Brain microvascular endothelial cell (primary cell): ENCODE measurements at places on chromosomes 1 and 21.

DNA sequence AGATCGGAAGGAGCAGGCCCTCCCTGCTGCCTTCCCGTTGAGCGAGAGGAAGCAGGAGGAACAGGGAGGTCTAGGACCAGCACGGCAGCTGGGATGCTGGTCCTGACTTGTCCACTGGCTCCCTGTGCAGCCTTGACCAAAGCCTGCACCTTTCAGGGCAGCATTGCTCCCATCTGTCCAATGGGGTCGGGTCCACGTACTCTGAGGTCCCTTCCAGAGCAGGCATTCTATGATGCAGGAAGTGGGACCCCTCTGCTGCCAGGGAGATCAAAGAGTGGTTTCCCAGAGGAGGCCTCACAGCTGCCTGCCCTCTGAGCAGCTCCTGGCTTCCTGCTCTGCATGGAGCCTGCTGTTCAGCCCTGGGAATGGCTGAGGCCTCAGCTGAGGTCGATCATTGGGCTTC is 21.7 kb upstream of the ZNF362 start:
- no peak for DNase-seq

DNA sequence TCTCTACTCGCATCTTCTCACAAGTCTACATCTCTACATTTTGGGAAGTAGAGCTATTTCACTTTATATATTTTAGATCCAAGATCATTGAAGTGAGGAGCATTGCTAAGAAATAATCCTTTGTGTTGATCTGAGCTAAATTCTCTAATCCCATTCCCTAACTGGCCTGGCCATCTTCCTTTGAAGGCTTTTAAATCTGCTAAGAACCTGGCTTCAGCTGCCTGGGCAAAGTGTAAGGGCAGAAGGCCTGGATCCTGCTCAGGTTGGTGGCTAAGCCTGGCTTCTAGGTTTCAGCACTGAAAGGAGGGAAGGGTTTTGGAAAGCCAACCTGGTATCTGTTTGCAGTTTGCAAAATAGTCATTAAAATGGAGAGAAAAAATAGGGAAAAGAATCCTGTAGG is 167.6 kb downstream of the BRINP2 start:
- no peak for DNase-seq

GRCh38 chr1:109792056-109792831 is 28.5 kb upstream of the EPS8L3 start:
- peak; percentile 92 for DNase-seq

DNA sequence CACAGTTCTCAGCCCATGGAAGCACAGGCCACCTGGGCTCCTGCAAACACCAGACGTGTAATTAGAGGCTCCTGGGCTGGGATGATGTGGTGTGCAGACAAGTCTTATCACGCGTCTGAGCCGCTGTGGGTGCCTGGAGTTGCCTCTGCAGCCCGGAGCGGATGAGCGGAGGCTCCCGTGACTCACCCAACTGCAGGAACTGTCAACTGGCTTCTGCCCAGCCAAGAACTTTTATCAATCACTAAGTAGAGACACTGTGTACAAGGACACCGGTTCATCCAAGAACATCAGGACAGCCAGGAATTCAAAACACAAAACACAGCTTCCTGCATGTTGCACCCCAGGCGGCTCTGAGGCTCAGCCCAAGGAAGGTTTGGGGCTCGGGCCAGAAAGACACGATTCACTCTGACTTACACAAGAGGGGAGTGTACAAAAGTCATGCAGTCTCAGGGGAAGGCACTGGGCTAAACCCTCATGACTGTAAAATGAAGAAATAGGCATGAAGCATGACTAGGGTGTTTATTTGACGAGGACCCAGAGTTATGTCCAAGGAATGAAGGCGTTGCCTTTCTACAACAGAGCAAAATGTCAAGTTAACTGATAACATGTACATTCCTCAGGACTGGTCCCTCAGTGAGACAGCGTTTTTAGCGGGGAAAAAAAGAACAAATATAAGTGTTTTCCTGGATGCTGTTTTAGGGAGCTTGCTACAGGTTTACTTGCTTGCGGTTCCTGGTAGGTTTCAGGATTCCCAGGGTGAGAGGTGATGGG is 21.1 kb downstream of the ERRFI1 start:
- DNase-seq = peak; percentile 95

DNA sequence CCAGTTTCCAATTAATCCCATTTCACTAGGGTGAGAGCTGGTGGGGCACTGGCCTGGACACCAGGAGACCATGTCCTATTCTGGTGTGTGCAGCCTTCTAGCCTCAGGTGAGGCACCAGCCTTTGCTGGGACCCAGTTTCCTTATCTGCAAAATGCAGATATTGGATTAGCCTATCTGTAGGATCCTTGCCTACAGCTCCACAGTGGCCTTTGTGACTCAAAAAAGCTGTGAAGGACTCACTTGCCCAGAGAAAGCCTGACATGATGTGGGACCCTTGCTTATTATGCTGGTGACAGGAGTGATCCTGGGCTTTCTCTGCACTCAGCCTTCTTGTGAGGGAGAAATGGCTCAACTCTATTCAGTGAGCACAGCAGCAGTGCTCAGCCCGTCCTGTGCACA is 32.3 kb downstream of the TENT5C start:
- DNase-seq = no peak

GRCh38 chr1:115251856-115252255 is 86.2 kb downstream of the NGF start:
- peak; percentile 85 for DNase-seq

DNA sequence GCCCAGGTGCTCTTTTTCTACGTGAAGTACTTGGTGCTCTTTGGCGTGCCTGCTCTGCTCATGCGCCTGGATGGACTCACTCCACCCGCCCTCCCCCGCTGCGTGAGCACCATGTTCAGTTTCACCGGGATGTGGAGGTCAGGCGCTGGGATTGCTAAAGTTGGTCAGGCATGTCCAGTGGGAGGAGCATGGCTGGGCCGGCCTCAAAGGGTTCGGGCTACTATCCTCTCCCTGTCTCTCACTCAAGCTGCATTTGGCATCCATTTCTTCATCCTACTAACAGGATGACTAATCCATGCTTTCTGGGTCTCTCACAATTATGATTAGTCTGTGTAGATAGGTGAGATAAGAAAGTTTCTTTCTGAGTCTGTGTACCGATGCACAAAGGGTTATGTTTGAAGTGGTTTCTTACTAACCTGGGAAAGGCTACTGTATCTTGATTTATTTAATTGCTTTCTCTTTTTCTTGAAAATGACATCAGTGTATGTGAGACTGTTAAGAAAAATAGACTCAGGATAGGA is 135.9 kb downstream of the HHAT start:
- no peak for DNase-seq

- DNase-seq = no peak
These were observed 6.8 kb upstream of the SAMD13 start for GRCh38 chr1:84294751-84295150.

DNA sequence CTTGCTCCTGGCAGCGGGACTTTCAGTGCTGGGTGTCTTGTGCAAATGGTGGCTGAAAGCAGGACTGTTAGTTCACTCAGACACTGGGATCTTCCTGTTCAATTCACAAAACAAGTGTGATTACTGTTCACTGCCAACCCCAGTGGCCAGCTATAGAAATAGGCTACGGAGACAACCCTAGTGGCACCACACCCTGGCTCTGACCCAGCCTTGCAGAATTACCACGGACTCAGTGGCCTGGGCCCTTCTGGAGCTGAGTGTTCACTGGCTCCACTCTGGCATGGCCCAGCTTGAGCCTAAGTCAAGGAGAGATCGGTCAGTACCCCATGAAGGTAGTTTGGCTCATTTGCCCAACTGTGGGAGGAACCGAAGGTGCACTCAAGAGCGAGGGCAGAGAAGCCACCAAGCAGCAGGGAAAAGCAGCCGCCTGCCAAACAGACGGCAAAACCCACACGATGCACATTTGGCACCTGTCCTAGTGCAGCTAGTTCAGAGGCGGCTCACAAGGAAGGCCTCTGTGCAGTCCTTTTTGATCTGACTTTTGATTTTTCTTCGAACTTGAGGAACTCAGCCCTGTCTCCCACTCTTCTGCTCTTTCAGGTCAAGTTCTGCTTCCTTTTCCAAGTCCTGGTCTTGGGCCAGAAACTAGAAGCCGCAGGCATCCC is 5.9 kb downstream of the KIAA2013 start:
- DNase-seq = no peak

GRCh38 chr1:206074839-206075238 is 21.9 kb downstream of the RHEX start:
- DNase-seq = no peak

GRCh38 chr1:189149547-189150375 is 1327.9 kb downstream of the BRINP3 start:
- no peak for DNase-seq

DNA sequence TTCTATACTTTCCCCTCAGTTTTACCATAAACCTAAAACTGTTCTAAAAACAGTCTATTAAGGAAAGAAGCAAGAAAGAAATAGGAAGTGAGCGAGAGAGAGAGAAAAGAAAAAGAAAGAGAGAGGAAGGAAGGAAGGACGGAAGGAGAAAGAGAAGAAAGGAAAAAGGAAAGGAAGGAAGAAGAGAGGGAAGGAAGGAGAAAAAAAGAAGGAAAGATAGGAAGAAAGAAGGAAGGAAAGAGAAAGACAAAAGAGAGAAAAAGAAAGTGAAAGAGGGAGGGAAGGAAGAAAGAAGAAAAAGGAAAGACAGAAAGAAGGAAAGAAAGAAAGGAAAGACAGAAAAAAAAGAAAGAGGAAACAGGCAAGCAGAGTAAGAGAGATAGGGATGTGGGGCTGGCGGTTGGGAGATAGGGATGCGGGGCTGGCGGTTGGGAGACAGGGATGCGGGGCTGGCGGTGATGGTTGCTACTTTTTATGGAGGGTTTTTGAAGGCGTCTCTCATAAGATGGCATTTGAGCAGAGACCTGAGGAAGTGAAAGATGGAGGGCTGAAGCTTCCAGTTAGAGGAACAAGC is 70.4 kb upstream of the IRF2BP2 start:
- DNase-seq = no peak

DNA sequence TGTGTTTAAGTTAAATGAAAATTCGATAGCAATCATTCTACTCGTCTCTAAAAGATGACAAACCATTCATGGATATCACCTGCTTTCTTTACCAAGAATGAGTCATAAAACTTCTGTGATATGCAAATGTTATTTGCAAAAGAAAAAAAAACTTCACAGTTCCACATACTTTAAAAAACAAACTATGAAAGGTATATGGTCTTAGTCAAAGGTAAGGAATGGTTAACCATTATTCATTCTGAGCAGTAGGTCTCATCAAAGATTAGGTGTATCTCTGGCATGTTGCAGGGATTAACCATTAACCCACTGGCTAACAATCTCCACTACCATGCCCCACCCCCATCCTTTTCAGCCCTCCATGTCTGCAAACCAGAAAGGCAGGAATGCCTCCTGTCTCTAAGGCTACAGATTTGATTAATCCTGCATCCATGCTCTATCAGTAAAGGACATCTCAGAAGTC is 44.4 kb downstream of the PTPN14 start:
- no peak for DNase-seq

- no peak for DNase-seq
These were observed 8.7 kb upstream of the EXTL1 start for GRCh38 chr1:26012864-26013263.

- no peak for DNase-seq
These were observed 343.8 kb downstream of the USP25 start for GRCh38 chr21:16073586-16073985.

GRCh38 chr1:51157395-51157794 is 55.4 kb downstream of the C1orf185 start:
- DNase-seq = no peak

GRCh38 chr21:38120984-38121855 is 135.6 kb upstream of the KCNJ15 start:
- no peak for DNase-seq

DNA sequence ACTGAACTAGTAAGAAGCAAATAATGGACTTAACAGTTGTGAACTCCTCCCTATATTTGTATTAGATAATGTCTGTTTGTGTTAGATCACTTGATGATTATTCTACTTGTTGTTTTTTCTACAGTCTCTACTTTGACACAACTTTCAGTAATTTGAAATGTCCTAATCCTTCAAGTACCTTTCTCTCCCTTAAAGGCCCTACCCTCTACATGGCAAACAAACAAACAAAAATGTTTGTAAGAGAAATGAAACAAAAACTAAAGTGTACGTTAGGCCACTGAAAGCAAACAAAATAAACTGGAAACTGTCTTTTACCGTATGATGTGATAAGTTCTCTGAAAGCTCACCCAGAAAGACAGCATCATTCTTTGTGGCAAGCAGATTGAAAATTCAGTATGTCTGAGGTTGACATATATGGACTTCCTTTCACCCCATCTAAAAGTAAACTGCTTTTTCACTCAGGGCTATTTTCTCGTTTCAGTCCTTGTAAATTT is 255.9 kb upstream of the SNX7 start:
- no peak for DNase-seq

GRCh38 chr1:167880580-167881021 is 33.3 kb downstream of the ADCY10 start:
- DNase-seq = peak; percentile 43

DNA sequence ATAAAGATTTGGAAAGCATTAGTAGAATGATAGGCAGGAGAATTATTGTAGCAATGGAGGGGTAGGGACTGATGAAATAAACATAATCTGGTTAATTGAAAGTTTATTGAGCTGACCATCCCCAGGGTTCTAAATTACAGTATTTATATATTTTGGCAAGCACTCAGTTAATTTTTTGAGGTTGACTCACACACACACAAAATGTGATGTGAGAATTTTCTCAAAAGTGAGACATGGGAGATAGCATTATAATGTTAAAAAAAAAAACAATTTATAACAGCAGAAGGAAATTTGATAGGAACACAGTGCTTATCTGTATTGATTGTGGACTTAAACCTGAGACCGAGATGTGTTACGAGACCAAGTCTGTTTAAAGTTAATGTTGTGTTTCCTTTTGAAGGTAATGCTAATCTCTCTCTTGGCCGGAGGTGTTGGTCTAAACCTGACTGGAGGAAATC is 24.6 kb downstream of the TRIM45 start:
- DNase-seq = no peak

DNA sequence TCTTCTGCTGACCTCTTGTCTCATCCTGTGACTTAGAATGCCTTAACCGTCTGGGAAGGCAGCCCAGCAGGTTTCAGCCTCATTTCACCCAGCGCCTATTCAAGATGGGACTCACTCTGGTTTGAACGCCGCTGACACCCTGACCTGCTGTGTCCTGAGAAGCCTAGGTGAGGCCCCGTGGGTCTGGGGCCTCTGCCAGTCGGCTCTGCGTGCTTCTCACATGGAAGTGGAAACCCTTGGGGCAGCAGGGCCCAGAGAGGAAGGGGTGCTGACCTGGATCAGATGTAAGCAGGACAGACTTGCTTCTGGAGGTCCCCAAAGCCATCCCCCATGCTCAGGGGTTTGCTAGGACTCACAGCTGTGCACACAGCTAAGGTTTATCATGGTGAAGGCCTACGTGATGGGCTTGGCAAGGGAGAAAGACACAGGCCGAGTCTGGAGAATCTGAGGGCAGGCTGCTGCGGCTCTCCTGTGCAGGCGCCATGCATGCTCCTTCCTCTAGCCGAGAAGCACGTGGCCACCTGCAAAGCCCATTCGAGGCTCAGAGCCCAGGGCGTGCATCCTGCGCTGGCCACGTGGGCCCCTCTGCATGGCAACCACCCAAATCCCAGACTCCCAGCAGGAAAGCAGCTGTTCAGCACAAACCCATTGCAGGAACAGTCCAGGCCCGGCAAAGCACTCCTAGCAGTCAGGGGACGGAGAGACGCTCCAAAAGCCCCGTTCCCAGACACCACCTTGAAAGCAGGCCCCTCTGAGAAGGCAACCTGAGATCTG is 3.8 kb downstream of the TRPM2 start:
- DNase-seq = no peak
